ENCODE measurements at places on chromosomes 2 and 18. TPM values are rescaled to one million over a fixed set of nuclear protein-coding genes. Genes with fewer than 3 reads are reported as not detected.

The GFPT1 gene
- total RNA-seq = 15.2 TPM

The UGT1A5 gene
- total RNA-seq = not detected

The SLC19A3 gene
- total RNA-seq = 2.8 TPM

The LRATD1 gene
- total RNA-seq = 229 TPM

The PFN4 gene
- not detected for total RNA-seq

The SUMO1 gene
- 118 TPM for total RNA-seq

The CYP26B1 gene
- 1.4 TPM for total RNA-seq

The CFC1B gene
- total RNA-seq = not detected

The RAB11FIP5 gene
- 4.7 TPM for total RNA-seq

The REEP1 gene
- total RNA-seq = 19.3 TPM

The COL4A3 gene
- under 0.01 TPM for total RNA-seq

The IL1F10 gene
- not detected for total RNA-seq

- peak overlapping the region; percentile 97 for H3K27ac ChIP-seq
- peak overlapping the region; percentile 63 for H3K4me3 ChIP-seq
- no peaks in the 10 kb centered on the region for H3K27me3 ChIP-seq
- peaks cover 53% of the 10 kb centered on the region for H3K4me1 ChIP-seq
- peak; percentile 50 for DNase-seq
- H3K36me3 ChIP-seq = peaks cover 11% of the 10 kb centered on the region
Measured at GRCh38 chr2:86624267-86624547, 542 bp upstream of the RNF103 start.

GRCh38 chr2:124211461-124211860 is 186.4 kb downstream of the CNTNAP5 start:
- DNase-seq = no peak
- H3K27me3 ChIP-seq = no peaks in the 10 kb centered on the region
- H3K36me3 ChIP-seq = no peaks in the 10 kb centered on the region
- H3K27ac ChIP-seq = no peak overlapping the region
- H3K4me3 ChIP-seq = no peak overlapping the region
- H3K4me1 ChIP-seq = no peaks in the 10 kb centered on the region

DNA sequence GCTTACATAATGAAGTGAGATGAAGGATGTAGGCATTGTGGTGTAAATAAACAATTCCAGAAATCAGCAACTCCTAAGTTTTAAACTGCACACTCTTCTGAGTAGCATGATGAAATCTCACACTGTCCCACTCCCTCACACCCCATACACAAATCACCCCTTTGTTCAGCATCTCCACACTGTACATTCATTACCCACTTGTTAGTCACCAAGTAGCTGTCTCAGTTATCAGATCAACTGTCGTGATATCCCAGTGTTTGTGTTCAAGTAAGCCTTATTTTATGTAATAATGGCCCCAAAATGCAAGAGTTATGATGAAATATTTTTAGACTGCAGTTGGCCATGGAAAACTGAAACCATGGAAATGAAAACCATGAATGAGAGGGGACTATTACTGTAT is 135.7 kb downstream of the GRB14 start:
- H3K36me3 ChIP-seq = no peaks in the 10 kb centered on the region
- no peak overlapping the region for H3K27ac ChIP-seq
- no peak for DNase-seq

DNA sequence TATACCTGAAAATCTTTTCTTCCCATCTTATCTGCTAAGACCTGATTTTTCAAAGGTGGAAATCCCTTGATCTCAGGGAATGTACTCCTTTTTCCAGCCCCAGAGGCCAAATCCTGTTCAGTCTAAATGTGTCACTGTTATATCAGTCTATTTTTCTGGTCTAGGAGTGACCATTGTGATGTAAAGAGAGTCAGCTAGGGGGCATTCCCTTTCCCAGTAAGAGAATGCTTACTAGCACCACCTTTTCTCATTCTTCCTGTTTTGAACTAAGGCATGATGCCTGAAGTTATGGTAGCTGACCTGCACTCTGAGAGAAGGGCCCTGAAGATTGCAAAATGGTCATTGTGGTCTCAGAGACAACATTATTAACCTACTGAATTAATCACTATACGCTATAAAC is 124.1 kb upstream of the XIRP2 start:
- H3K4me1 ChIP-seq = no peaks in the 10 kb centered on the region
- no peaks in the 10 kb centered on the region for H3K36me3 ChIP-seq
- no peak for DNase-seq
- no peak overlapping the region for H3K27ac ChIP-seq
- no peak overlapping the region for H3K4me3 ChIP-seq
- H3K27me3 ChIP-seq = no peaks in the 10 kb centered on the region

DNA sequence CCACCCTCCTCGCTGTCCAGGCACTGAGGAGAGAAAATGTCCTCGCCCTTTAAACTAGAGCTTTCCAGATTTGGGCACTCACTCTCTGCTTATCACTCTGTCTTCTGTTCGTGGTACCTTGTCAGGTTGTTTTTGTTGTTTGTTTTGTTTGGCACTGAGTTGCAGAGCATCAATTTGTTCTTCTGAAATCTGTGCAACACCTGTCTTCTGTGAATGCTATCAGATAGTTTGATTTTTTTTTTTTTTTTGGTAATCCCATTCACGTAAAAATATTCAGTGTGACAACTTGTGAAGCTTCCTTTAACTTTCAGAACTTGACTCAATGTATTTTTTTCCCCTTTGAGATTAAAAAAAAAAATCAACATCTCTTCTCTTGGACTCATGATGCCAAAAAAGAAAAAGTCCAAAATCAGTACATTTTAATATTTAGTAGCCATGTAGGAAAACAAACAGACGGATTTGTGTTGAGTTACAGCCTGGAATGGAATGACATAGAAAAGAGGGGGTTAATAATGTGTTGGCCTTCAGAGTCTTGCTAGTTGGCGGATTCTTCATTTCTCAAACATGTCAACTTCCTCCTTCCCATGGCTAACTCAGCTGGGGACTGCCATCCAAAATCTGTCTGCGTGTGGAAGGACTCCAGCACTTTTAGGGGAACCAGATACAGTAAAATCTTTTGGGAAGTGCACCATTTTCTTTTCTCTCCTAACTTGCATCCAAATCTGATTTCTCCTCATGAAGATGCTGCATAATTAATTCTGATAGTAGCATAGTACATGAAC is 1.6 kb downstream of the TMEM178A start:
- peaks cover 8% of the 10 kb centered on the region for H3K4me1 ChIP-seq
- peak overlapping the region; percentile 65 for H3K4me3 ChIP-seq
- no peaks in the 10 kb centered on the region for H3K36me3 ChIP-seq

GRCh38 chr2:149559341-149560068 is 28.1 kb downstream of the MMADHC start:
- no peaks in the 10 kb centered on the region for H3K36me3 ChIP-seq
- H3K27ac ChIP-seq = no peak overlapping the region
- no peaks in the 10 kb centered on the region for H3K27me3 ChIP-seq

- no peak overlapping the region for H3K27ac ChIP-seq
- H3K4me1 ChIP-seq = no peaks in the 10 kb centered on the region
- H3K4me3 ChIP-seq = no peak overlapping the region
- no peak for DNase-seq
- no peaks in the 10 kb centered on the region for H3K27me3 ChIP-seq
Measured at GRCh38 chr2:49049161-49049560, 105.2 kb downstream of the FSHR start.

GRCh38 chr2:218701806-218702205 is 8.8 kb upstream of the TTLL4 start:
- DNase-seq = no peak
- peaks cover 12% of the 10 kb centered on the region for H3K36me3 ChIP-seq
- no peak overlapping the region for H3K27ac ChIP-seq

DNA sequence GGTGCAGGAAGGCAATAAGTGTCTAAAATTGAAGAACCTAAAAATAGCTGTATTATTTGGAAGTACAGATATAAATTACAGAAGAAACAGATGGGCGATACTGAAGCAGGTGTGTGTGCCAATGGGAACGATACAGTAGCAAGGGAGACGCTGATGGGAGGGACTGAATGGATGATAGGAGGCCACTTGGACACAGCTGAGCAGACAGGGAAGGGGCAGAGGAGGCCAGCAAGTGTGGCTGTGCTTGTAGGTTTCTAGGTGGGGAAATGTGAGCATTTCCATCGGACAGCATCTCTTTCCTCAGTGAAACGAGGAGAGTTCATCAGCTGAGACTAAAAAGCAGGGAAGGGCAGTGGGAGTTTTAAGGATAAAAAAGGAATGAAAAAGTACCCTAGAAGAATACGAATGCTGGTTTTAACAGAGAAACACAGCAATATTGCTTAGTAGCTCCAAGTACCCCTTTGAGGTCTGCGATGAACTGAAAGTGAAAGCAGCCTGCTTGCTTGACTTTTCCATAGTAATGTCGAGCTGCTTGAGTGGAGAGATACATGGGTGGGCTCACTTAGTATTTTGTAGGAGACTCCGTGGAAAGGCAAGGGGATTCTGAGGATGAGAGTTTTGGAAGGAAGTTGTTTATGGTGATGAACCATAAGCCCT is 91.7 kb upstream of the EPC2 start:
- DNase-seq = no peak
- H3K4me1 ChIP-seq = no peaks in the 10 kb centered on the region
- no peak overlapping the region for H3K27ac ChIP-seq
- H3K36me3 ChIP-seq = no peaks in the 10 kb centered on the region
- H3K4me3 ChIP-seq = peak overlapping the region; percentile 40
- H3K27me3 ChIP-seq = no peaks in the 10 kb centered on the region

- no peaks in the 10 kb centered on the region for H3K36me3 ChIP-seq
- peaks cover 31% of the 10 kb centered on the region for H3K27me3 ChIP-seq
Measured at GRCh38 chr2:238507836-238508235, 81.1 kb downstream of the ASB1 start.

- no peak overlapping the region for H3K4me3 ChIP-seq
- no peak overlapping the region for H3K27ac ChIP-seq
- H3K36me3 ChIP-seq = peaks cover 53% of the 10 kb centered on the region
- no peak for DNase-seq
Measured at GRCh38 chr2:135762022-135762421, 20.4 kb downstream of the UBXN4 start.

- DNase-seq = peak; percentile 1
- no peaks in the 10 kb centered on the region for H3K4me1 ChIP-seq
- no peaks in the 10 kb centered on the region for H3K27me3 ChIP-seq
- H3K36me3 ChIP-seq = peaks cover 10% of the 10 kb centered on the region
- no peak overlapping the region for H3K27ac ChIP-seq
Measured at GRCh38 chr2:218536804-218537494, 31.2 kb downstream of the USP37 start.

- no peak overlapping the region for H3K4me3 ChIP-seq
- H3K36me3 ChIP-seq = no peaks in the 10 kb centered on the region
- DNase-seq = no peak
- no peak overlapping the region for H3K27ac ChIP-seq
- no peaks in the 10 kb centered on the region for H3K27me3 ChIP-seq
Measured at GRCh38 chr2:40343902-40344301, 108.0 kb downstream of the SLC8A1 start.

- peak; percentile 85 for DNase-seq
- no peak overlapping the region for H3K4me3 ChIP-seq
- no peak overlapping the region for H3K27ac ChIP-seq
- H3K4me1 ChIP-seq = peaks cover 17% of the 10 kb centered on the region
- H3K27me3 ChIP-seq = no peaks in the 10 kb centered on the region
Measured at GRCh38 chr2:45922577-45922988, 271.1 kb downstream of the PRKCE start.

- H3K27me3 ChIP-seq = no peaks in the 10 kb centered on the region
- H3K27ac ChIP-seq = no peak overlapping the region
Measured at GRCh38 chr2:180360283-180360618, 353.2 kb upstream of the CWC22 start.

DNA sequence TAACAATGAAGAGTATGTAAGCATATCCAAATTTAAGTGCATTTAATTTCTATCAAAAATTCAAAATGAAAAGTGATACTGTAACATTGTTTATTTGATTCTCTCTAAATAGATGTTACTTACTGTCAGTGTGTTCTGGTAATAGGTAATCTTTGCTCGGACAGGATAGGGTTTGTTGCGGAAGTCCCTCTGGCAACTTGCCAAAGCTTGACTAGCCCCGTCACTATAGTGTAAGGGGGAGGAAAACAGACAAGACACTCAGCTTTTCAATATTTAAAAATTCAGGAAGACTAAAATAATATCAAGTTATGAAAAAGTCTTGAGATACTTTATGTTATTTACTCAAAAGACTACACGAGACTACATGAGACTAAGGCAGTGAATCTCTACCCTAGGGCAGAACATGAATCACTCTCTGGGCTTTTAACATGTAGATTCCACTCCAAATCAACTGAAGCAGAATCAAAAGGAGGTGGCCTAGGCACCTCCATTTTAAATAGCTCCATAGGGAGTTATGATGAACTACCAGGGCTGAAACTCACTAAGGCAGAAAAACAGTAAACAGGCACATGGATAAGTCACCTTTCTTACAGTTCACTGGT is 5.9 kb downstream of the LMAN1 start:
- H3K36me3 ChIP-seq = peaks cover 76% of the 10 kb centered on the region
- H3K27ac ChIP-seq = no peak overlapping the region
- no peaks in the 10 kb centered on the region for H3K4me1 ChIP-seq
- H3K4me3 ChIP-seq = no peak overlapping the region
- H3K27me3 ChIP-seq = no peaks in the 10 kb centered on the region

- H3K36me3 ChIP-seq = no peaks in the 10 kb centered on the region
- no peak for DNase-seq
- no peak overlapping the region for H3K4me3 ChIP-seq
- no peak overlapping the region for H3K27ac ChIP-seq
Measured at GRCh38 chr18:14969500-14969899, 221.5 kb downstream of the ANKRD30B start.

DNA sequence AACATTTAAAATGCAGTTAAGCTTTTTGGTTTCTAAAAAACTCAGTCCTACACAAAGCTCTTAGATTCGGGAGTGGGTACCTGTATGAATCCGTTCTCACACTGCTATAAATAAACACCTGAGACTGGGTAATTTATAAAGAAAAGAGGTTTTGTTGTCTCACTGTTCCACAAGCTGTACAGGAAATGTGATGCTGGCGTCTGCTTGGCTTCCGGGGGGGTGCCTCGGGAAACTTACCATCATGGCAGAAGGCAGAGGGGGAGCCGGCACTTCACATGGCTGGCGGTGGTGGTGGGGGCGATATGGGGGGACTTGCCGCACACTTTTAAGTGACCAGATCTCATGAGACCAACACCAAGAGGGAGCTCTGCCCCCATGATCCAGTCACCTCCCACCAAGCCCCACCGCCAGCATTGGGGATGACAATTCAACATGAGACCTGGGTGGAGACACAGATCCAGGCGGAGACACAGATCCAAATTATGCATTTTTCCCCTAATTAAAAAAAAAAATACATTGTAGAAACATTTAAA is 222.5 kb downstream of the GBX2 start:
- H3K4me3 ChIP-seq = no peak overlapping the region
- H3K4me1 ChIP-seq = no peaks in the 10 kb centered on the region
- DNase-seq = no peak
- H3K27ac ChIP-seq = no peak overlapping the region

- H3K27ac ChIP-seq = no peak overlapping the region
- no peaks in the 10 kb centered on the region for H3K36me3 ChIP-seq
- no peak overlapping the region for H3K4me3 ChIP-seq
- no peaks in the 10 kb centered on the region for H3K4me1 ChIP-seq
- no peaks in the 10 kb centered on the region for H3K27me3 ChIP-seq
Measured at GRCh38 chr2:12326449-12327190, 390.1 kb upstream of the TRIB2 start.

Data from stomach (tissue), 19 donors.